ENCODE measurements at places on chromosomes 13 and 19. TPM values are rescaled to one million over a fixed set of nuclear protein-coding genes. Genes with fewer than 3 reads are reported as not detected.

The ZNF415 gene
- total RNA-seq, result not detected

The CLEC4G gene
- not detected for total RNA-seq

The IGFLR1 gene
- 12.6 TPM for total RNA-seq

The SLC10A2 gene
- total RNA-seq, result not detected

The ZNF729 gene
- not detected for total RNA-seq

The FCAR gene
- total RNA-seq, result not detected

The NTF4 gene
- 0.38 TPM for total RNA-seq

The ATP4B gene
- not detected for total RNA-seq

The CEACAM20 gene
- not detected for total RNA-seq

Data from A549 treated with CpdA at 1 μM for 4 hours (cell line).